ENCODE measurements at places on chromosomes 6 and 20.

GRCh38 chr20:825710-826421 lies 7.6 kb upstream of the FAM110A start:
- no peak for DNase-seq

DNA sequence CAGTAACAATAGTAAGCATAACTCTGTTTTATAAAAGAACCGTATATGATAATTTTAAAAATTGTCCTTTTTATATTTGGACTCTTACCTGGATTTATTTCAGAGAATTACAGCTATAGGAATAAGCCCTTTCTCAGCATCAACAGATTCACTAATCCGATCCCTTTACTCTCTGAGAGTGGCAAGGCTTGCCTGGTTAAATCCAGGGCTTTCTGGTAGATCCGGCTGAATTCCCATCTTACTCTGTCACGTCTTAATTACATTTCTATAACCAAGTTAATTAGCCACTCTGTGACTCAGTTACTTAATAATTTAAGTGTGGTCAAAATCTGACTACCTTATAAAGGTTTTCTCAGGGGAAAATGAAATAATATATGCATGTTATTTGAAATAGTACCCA lies 294.7 kb downstream of the FRK start:
- no peak for DNase-seq

GRCh38 chr6:162153120-162153519 lies 574.4 kb downstream of the PRKN start:
- DNase-seq = no peak

DNA sequence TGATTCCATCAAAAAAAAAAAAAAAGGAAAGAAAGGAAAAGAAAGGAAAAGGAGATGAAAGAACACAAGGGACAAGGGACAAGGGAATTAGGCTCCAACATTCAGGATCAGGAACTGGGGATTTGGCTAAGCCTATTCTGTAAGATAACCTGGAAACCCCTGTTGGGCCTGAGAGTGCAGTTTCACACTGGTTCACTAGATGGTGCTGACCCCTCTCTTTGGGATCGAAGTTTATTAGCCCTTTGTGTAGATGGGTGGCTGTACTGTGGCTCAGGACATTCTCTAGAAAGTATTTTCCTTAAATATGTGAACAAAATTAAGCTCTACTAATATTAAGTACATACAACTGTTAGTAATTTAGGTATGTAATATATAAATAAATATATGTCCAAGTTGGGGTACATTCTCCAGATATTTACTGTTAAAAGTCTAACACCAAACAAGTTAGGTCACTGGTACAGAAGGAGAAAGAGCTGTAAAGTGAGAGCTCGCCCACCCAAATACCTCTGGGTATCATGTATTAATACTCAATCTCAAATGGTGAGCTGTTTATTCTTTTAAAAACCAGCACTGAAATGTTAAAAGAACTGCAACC lies 6.3 kb downstream of the OR2A4 start:
- no peak for DNase-seq

DNA sequence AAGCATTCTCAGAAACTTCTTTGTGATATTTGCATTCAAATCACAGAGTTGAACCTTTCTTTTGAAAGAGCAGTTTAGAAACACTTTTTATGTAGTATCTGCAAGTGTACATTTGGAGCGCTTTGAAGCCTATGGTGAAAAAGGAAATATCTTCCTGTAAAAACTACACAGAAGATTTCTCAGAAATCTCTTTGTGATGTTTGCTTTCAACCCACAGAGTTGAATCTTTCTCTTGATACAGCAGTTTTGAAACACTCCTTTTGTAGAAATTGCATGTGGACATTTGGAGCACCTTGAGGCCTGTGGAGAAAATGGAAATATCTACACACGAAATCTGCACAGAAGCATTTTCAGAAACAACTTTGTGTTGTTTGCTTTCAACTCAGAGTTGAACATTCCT lies 612.3 kb upstream of the ZNF337 start:
- no peak for DNase-seq

- no peak for DNase-seq
Observed at GRCh38 chr20:14888134-14888533, 550.7 kb upstream of the FLRT3 start.

DNA sequence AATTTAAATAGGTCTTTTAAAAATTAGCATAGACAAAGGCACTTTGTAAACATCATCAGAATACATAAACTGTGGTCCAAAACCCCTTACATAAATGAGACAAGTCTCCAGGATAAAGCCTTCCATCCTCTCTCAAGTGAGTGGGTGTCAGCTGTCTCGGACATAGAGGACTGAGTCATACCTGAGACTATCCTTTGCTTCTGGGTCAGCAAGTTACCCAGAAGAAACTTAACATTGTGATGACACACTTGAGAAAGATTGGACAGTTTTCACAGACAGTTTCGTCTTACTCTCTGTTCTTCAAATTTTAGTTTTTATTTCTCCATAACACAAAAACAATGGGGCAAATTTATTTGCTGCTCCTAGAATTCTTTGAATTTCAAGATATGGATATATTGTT lies 838.0 kb downstream of the DHX35 start:
- no peak for DNase-seq

DNA sequence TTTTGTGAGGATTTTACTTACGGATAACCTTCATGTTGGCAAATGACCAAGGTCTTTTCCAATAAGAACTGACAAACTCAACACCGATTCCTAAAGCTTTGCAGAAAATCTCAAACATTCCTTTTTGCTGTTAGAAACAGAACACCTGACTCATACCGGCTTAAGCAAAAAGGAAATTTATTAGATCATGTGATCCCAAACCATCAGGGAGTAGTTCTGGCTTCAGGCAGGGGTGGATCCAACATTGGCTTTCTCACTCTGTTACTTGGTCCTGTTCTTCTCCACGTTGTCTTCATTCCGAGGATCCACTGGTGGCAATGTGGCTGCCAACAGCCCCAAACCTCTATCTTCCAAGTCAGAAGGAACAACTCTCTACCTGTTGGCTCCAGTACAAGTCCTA lies 95.9 kb upstream of the PMEPA1 start:
- DNase-seq = no peak

DNA sequence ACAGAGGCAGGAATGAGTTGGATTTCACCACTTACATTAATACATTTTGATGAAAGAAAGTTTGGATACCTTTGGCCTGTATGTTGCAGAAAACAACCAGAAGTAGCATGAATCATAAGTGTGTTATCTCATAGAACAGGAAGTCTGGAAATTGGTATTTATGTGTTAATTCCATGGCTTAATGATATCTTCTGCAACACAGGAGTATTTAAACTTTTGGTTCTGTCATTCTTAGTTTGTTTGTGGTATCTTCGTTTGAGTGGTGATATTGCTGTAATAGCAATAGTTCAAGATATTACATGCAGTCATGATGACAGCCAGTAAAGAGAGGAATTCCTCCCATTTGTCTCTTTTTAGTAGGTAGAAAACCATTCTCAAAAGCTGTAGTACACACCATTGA lies 177.3 kb downstream of the CDKAL1 start:
- DNase-seq = no peak

DNA sequence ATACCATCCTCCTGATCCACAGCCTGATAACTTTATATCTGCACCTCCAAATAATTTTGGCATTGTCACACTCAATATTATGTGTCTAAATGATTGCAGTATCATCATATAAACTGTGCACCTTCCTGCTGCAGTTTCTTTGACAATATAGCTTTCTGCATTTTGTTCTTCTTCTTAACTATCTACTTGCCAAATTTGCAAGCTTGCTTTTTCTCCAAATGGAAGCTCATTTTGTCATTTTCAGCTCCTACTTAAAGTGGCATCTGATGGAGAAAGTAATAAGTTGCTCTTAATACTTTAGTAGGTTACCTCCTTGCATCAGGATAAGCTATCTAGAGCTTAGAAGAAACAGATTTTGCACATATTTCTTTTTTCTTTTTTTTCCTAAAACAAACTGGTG lies 74.0 kb upstream of the DEFB112 start:
- no peak for DNase-seq

GRCh38 chr6:78875505-78875904 lies 8.2 kb downstream of the IRAK1BP1 start:
- DNase-seq = no peak

- DNase-seq = no peak
Observed at GRCh38 chr6:100255701-100256100, 209.0 kb downstream of the SIM1 start.

GRCh38 chr6:136613477-136613876 lies 63.3 kb upstream of the MAP7 start:
- no peak for DNase-seq

DNA sequence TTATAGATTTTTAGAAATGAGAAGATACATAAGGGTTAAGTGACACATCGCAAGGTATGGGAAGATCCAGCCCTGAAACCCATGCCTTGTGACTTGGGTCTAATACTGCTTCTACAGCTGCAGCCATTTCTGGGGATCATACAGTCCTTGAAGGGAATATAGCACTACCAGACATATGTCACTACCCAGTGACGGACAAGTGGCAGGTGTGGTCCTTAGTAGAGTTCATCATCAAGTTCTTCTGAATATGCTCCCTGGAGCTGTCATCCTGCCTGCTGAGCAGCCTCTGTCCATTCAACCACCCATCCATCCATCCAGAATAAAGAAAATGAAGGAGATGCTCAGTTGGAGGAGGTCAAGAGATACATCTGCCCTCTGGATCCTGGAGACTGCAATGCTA lies 118.6 kb upstream of the ASF1A start:
- DNase-seq = no peak

- no peak for DNase-seq
Observed at GRCh38 chr6:48150701-48151100, 39.7 kb upstream of the PTCHD4 start.

- DNase-seq = no peak
Observed at GRCh38 chr6:18405477-18406293, 18.5 kb downstream of the RNF144B start.

- no peak for DNase-seq
Observed at GRCh38 chr20:39758876-39759275, 796.7 kb downstream of the DHX35 start.

DNA sequence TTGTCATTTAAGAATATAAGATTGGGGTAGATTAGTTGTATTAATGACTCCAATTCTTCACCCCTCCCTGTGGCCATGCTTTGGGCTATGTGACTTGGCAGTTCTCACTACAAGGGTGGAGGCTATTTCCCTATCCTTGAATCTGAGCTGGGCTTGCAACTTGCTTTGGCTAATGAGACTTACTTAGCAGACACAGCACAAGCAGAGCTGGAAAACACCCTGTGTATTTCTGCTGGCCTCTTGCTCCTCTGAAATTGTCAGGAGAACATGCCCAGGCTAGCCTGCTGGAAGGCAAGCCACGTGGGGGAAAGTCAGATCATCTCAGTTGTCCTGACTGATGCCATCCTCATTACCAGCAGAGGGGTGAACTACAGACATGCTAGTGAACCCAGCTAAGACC lies 126.5 kb upstream of the HDGFL1 start:
- DNase-seq = no peak

- no peak for DNase-seq
Observed at GRCh38 chr6:161284653-161285052, 10.8 kb upstream of the AGPAT4 start.

GRCh38 chr6:67606906-67607828 lies 1027.9 kb upstream of the ADGRB3 start:
- no peak for DNase-seq

Measured in stimulated activated CD4-positive, alpha-beta T cell treated with anti-CD3 and anti-CD28 coated beads, Interleukin-15, amount 100 ng/mL, for 1 hour (primary cell).